Putamen (tissue), 1 donor: ENCODE measurements at places on chromosomes 7 and 10.

DNA sequence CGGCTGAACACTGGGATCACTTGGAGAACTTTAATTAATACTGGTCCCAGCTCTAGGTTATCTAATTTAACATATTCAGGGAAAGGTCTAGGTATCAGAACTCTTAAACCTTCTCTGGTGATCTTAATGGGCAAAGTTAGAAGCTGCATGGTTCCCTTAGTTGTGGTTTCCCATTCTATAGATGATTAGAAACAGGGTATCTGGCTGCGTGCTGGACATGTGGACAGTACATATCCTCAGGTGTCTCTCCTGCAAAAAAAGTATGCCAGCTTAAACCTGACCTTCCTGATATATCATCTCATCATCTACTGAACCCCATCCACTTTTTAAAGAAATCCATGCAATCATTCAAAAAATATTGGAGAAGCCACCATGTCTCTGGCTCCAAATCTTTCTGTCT lies 284.5 kb upstream of the DKK1 start:
- no peak for DNase-seq

DNA sequence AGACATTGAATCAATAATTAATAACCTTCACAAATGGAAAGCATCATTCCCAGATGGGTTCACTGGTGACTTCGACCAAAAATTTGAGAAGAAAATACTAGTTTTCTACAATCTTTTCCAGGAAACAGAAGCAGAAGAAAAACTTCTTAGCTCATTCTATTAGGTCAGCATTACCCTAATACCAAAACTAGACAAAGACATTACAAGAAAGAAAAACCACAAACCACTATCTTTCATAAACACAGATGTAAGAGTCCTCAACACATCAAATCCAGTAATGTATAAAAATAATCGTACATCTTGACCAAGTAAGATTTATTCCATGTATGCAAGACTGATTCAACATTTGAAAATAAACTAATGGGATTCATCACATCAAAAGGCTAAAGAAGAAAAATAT lies 64.0 kb upstream of the CDK1 start:
- no peak for DNase-seq

- DNase-seq, result peak; percentile 18
These were observed 28.0 kb upstream of the SLC39A12 start for GRCh38 chr10:17923728-17924127.

DNA sequence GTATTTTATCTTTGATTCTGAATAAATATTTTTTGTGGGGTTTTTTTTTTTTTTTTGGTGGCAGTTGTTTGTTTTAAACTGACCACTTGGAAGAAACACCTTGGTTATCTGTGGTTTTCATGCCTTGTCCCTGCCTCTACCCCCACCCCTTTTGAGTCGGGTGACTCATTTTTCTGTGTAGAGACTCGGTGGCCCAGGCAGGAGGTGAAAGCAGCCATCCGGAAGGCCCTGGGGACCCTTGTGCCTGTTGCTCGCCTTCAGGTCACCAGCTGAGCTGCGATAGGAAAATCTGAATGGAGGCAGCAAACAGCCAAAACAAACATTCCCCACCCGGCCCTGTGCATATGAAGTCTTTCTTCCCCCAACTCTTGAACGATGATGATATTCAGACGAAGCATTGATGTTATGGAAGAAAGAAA lies 22.8 kb downstream of the CYP17A1 start:
- DNase-seq, result no peak

DNA sequence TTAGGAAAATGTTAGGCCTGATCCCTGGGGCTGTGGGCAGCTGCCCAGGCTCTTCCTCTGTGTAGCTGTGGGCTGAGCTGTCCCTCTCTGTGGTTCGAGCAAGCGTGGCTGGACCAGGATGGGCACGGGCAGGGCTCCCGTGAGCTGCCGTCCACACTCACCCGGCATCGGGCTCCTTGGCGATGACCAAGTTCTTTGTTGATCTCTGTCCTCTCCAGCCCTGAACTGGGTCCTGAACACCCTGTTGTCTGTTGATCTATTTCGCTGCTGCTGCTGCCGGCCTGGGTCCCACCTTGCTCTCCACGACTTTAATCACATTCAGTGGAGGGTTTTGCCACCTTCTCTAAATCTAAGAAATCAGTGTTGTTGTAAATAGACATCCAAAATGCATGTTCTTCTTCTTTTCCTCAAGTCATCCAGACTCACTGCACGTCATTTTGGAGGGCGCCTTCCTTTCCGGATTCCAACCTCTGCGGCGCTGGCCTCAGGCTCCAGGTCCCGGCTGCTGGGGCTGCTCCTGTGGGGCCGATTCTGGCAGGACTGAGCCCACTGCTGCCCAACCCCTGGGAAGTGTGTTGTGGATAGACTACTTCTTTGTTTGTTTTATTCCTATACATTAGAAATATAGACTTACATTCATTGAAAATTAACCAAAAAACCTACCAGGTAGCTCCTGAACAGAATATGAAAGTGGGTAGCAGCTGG lies 100.6 kb downstream of the DYNC2I1 start:
- no peak for DNase-seq

DNA sequence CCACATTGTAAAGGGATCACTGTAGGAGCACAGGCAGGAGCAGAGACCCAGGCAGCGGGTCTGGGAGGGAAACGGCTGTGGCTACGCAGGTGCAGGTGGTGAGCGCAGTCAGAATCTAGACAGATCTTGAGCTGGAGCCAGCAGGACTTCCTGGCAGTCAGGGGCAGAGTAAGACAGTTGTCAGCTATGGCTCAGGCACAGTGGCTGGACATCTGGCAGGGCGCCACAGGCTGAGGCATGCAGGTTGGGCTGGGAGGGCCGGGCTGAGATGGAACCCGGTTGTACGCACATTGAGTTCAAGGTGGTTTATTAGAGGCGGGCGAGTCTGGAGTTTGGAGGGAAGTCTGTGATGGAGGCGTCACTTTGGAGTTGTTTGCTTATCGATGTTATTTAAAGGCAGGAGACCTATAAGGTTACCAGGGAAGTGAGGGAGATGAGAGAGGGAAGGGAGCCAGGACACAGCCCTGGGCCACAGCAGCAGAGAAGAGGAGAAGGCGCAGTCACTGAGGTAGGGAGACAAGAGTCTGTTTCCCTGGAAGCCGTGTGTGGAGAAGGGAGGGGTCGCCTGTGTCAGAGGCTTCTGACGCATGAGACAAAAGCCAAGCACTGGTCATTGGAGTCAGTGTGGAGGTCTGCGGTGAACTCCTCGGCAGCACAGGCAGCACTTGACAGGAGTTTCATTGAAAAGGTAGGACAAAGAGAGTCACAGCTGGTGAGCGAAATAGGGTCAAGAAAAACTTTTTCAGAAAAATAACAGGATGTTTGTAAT lies 73.8 kb downstream of the LANCL2 start:
- no peak for DNase-seq
